ENCODE measurements at places on chromosomes 4 and X. TPM values are rescaled to one million over a fixed set of nuclear protein-coding genes. Genes with fewer than 3 reads are reported as not detected.

DNA sequence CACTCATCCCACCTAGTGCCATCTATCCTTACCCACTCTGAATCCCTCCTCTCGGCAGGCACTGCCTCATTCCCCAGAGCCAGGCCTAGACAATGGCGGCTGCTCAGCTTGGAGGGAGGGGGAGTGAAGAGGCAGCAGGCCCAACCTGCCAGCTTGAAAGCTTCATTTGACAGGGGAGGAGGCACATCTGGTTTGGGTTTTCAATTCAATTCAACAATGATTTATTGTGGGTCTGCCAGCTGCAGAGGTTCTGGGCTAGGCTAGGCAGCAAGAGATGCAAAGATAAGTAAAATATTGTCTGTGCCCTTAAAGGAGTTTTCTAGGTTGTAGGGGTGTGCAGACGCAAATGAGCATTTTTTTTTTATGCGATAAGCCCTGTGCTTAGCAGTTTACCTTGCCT lies 58.5 kb downstream of the RTL9 start:
- DNase-seq = no peak

GRCh38 chr4:823761-824460 lies 2.0 kb downstream of the CPLX1 start:
- no peak for DNase-seq

DNA sequence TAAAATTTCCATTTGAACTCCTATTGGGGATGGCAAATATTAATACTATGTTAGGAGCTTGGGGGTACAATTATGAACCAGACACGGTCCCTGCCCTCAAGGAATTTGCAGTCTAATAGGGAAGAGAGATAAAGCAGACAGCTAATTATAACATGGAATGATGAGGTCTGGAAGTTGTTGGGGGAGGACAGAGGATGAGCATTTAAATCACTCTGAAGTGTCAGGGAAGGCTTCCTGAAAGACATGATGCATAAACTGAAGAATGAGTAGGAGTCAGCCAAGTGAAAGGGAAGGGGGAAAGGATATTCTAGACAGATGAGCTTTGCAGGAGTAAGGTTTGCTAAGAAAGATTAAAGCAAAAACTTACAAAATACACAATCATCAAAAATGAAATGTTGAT lies 15.9 kb downstream of the PLAC1 start:
- DNase-seq = no peak

DNA sequence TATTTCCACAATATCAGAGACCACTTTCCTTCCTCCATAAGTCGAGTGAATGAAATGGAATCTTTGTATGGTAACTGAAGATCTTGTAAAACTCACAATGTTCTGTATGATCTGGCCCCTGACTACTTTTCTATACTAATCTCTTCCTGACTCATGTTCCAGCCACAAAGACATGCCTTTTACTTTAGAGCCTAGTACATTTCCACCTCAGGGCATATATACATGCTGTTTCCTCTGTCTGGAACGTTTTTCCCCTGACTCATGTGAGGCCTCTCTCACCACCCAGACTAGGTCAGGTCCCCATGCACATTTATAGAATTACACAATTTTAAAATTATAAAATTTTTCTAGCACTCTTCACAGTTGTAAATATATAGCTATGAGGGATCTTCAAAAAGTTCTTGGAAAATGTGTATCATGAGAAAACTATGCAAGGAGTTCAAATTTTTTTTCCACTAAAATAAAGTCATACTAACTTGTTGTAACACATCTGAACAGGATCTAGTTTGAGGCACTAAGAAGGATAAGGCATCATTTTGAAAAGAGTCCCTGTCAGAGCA lies 208.8 kb downstream of the SH2D1A start:
- DNase-seq = no peak

- DNase-seq = no peak
Measured at GRCh38 chr4:85058551-85058950, 92.1 kb upstream of the WDFY3 start.

DNA sequence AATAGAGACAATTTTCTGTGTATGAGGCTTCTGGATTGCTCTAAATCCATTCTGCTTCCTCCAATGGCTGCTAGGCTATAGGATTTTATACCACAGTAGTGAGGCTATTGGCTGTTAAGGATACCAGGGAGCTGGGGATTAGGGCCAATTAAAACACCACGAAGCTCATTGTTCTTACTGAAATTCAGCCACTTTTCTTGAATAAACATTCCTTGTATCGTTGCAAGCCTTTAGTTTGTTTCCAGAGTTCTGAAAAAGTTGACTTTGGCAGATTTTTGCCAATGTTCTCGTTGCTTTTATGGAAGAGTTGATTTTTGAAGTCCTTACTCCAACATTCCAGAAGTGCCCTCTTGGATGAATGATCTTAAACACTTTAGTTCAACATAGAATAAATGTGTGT lies 238.4 kb upstream of the TEX13A start:
- no peak for DNase-seq

DNA sequence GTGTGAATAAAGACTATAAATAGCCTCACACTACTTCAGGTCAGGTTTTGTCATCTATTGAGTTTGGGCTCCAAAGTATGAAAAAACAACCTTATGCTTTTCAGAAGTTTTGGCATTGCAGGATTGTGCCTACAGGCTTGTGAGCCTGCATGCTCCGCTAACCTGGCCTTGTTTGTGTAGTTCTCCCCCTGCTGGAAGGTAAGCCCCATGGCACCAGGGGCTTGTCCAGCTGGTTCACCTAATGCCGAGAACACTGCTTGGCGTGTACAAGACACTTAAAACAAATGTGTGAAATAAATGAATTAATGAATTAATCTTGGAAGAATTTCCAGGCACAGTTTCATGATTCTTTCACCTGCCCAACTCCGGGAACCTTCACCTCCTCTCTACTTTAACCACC lies 1.8 kb upstream of the HSD17B10 start:
- peak; percentile 47 for DNase-seq

- DNase-seq = no peak
Measured at GRCh38 chr4:151291485-151291884, 14.5 kb downstream of the PRSS48 start.

GRCh38 chr4:159401791-159402380 lies 299.0 kb downstream of the RAPGEF2 start:
- no peak for DNase-seq

DNA sequence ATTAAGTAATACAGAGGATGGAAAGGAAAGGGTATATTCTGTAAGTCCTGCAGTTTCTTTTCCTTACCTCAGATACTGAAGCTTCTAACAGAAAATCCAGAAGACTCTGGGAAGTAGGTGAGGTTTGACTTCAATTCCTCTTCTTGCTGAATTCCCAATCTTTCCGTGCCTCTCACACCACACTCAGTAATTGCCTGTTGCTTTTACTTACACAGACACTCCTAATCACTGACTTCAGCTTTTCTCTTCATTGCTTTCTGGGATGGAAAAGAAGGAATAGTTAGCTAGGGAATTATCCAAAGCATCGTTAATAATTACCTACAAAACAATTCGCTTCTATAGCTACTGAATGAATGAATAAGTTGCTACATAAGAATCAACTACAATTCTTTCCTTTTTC lies 163.6 kb downstream of the FBXO8 start:
- no peak for DNase-seq

DNA sequence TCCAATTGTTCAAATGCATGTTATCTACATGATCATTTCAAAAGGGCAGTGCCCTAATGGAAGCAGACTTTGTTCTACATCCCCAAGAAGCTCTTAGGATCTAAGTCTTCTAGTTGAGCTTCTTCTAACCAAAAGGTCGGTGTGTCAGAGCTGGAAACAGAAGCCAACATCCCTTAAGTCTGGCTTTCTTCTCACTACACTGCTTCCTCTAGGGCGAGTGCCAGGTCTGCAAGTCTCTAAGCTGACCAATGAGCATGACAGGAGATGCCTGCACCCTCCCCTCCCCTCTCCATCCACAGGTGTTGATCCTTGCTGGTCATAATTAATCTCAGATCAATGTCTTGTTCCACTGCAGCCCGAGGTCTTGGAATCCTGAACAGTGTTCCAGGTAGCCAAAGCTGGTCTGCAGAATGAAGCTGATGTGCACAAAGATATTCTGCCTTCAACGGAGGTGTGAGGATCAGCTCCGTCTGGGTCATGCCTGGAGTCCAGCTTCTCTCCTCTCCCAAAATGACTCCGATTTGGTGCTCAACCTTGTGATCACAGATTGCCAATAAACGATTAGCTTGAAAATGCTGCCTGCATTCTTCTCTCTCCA lies 44.1 kb downstream of the WDR1 start:
- no peak for DNase-seq

- DNase-seq = no peak
Measured at GRCh38 chr4:147678796-147679549, 5.0 kb downstream of the PRMT9 start.

The PNMA5 gene
- 0.69 TPM for polyA plus RNA-seq

The MAGEB1 gene
- polyA plus RNA-seq = not detected

The ARHGEF6 gene
- 8.7 TPM for polyA plus RNA-seq

The ADH1A gene
- polyA plus RNA-seq = 1.3 TPM

The SLIT2 gene
- polyA plus RNA-seq = 9.4 TPM
